ENCODE measurements at places on chromosomes 1 and 21. TPM values are rescaled to one million over a fixed set of nuclear protein-coding genes. Genes with fewer than 3 reads are reported as not detected.

MRPL24 gene
- total RNA-seq, result 44.9 TPM

LCE1E gene
- not detected for total RNA-seq

ATP1A4 gene
- 0.68 TPM for total RNA-seq

HAO2 gene
- 14.2 TPM for total RNA-seq

DSCAM gene
- 0.33 TPM for total RNA-seq

RGS7 gene
- total RNA-seq, result 1.1 TPM

MX2 gene
- 2.6 TPM for total RNA-seq

SLC5A9 gene
- total RNA-seq, result 20.9 TPM

F5 gene
- total RNA-seq, result 24.0 TPM

NHLH1 gene
- 0.13 TPM for total RNA-seq

ERO1B gene
- 5.8 TPM for total RNA-seq

DNA sequence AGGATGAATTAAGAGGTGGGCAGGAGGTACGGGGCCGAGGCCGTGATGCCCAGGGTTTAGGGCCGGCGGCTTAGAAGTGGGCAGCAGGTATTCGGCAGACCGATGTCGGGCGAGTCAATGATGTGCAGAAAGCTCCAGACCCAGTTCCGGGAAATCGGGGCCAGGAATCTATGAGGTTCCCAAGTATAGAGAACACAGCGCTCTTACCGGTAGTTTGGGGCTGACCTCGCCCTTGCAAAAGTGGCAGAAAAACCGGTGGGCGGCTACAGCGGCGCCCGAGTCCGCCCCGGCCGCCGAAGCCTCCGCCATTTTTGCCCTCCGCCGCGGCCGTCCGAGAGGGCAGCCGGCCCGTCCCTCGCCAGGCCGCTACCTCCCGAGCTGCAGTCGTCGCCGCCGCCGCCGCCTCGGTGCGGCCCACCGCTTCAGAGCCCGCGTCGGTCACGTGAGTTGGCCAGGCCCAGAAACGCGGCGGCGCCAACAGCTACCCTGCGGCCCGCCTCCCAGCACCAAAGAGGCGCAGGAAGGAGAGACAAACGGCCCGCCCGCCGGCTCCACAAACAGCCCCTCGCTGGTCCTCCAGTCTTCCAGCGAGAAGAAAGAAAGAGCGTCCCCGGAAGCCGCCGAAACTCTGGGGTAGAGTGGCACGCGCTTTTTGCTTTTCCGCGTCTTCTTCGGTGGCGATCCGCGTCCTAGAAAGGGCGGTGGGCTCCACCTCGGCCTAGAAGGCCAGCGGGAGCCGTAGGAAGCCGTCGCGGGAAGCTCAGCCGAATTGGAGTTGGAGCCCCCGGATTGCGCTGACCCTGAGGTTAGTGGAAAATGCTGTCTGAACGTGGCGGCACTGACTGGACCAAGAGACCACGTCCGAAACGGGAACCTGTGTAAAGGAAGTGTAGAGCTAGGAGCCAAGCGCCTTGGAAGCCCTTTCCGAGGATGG is at the start of the genes POLR3C and RNF115:
Gene POLR3C, plus strand, starts transcription at position 636 of the 934 bp plus-strand sequence. CDS start 1,577 bp downstream, outside the sequence.
Gene RNF115, minus strand, starts transcription at position 531 of the 934 bp plus-strand sequence. Its CDS starts 222 bp downstream, at position 309.
- DNase-seq, result peak; percentile 96

GRCh38 chr1:26978901-26979300 is 14.6 kb upstream of the TRNP1 start:
- DNase-seq, result no peak

DNA sequence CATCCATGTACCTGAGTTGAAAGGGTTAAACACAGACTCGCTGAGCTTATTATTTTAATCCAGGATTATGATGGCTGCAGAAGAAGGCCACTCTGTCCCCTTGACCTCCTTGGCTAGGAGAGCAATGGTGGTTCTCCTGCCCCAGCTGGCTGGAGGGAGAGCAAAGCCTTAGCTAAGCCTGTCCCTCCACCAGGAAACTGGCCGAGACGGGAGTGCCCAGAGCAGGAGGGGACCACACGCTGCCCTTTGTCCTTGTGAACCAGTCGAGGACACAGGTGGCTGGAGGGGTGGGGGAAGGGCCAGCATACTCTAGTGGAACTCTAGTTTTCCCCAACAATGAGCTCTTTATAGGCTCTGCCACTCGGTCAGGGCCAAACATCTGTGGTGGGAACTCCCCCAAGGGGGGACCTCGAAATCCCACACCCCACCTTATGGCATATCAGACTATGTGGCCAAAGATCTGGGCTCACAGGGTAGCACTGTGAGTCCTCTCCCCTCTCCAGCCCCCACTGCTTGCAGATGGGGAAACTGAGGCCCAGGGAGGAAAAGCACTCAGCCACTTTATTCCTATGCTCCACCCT is 12.9 kb downstream of the KIAA1614 start:
- peak; percentile 58 for DNase-seq

GRCh38 chr1:246537441-246537840 is 28.6 kb downstream of the TFB2M start:
- DNase-seq, result no peak

DNA sequence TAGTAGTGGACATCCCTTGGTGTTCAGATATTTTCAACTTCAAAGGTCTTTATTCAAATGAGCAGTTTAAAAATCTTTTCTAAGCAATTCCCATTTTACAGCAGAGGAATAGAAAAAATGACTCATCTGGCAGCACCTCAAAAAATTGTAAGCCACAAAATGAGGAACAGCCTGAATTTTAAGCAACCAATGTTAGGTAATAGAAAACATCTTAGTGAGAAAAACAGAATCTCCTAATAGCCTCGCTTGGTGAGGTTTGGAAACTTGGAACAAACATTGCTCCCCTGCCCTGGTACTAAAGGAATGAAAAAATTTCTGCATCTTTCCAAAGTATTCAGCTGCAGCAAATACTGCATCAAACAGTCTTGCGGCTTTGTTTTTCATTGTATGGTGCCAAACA is 264.4 kb downstream of the NTNG1 start:
- DNase-seq, result no peak

DNA sequence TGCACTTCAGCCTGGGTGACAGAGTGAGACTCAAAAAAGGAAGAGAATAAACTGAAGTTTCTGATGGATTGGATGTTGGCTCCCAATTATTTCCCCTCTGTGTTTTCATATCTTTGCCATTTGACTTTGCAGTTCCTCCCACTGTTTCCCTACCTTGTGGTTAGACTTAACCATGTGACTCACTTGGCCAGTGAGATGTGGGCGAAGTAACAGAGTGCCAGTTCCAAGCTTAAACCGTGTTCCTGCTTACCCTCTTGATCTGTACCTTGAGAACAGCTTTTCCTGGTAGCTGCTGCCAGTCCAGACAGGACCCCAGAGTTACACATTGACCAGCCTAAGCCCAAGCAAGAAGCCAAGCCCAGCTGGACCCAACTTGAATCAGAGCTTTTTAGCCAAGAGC is 323.4 kb downstream of the LTN1 start:
- DNase-seq, result no peak

GRCh38 chr1:116508984-116509980 is 61.5 kb downstream of the CD58 start:
- DNase-seq, result peak; percentile 63

DNA sequence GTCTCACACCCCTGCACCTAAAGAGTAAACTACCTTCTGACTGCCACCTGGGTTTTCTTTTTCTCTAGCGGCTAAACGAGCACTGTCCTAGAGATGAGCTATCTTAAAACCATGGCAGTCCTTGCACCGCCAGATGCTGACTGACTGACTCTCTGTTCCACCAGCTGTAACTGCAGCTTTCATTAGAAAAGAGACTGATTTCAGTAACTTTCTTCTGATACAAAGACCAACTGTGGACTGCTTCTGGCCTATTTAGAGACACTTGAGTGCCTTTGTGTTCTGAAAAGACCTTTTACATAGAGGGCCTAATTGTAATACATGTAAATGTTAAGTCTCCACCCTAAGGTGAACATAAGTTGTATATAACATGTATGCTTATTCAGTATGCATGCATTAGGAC is 152.5 kb downstream of the DISC1 start:
- DNase-seq, result no peak

GRCh38 chr1:178579562-178579961 is 66.7 kb downstream of the TEX35 start:
- no peak for DNase-seq

DNA sequence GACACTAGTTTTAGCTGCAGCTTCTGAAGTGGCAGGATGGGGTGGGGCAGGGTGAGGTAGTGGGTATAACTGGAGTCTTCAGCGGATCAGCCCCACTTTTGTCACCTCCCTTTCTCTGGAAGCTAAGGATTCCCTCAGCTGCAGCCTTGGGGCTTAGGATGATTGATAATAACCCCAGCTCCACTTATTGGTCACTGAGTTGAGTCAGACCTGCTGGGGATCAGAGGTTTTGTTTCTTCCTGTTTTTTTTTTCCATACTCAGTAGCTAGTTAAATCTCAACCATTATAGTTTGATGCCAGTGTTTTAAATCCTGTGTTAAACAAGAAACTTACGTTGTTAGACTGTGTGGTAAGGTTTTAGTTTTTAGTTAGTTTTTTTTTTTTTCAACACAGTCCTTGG is 57.2 kb downstream of the LAMC1 start:
- DNase-seq, result no peak

DNA sequence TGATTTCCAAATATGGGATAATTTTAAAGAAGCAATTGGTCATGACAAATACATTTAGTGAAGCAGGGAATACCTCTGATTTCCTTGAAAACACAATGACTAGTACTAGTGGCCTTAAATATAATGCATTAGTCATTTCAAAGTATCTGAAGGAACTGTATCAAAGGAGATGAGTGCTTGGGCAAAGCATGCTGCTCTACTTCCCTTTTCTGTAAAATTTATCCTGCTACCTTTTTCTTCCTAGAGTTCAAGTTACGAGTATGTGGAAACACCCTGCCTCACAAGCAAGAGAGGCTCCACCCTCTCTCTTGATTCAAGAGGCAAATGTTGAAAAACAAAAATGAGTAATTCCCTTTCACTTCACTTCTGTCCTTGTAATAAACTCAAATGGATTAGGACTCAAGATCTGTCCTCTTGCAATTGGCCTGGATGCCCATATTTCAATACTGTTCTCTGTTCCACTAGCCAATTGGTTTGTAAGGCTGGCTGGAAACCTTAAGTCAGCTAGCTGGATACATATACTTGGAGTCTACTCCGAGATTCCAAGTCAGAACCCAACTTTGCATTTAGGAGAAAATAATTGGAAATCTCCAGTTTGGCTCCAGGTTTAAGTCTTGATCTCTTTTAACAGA is 92.5 kb downstream of the CDC42BPA start:
- no peak for DNase-seq

DNA sequence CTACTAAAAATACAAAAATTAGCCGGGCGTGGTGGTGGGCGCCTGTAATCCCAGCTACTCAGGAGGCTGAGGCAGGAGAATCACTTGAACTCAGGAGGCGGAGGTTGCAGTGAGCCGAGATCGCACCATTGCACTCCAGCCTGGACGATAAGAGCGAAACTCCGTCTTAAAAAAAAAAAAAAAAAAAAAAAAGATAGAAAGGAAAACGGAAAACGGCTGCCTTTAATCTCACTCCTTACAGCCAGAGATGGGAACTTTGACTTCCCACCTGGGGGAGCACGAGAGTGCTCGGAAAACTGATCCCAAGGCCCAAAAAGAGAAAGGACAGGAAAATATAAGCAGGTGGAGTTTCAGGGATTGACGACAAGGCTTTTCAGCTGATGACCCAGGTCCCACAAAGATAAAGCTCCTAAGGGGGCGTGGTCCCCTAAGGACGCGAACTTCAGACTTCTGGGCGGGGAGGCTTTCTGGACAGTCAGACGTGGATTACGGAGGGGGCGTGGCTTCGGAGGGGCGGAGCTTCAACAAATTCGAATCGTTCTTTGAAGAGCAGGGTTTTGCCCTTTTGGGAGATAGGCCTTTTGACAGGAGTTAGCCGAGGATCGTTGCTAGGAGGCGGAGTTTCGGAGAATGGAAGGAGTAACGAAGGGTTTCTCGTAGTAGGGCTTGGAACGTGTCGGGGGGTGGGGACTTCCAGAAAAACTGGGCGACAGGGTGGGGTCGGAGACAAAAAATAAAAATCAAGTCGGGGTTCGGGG is 958 bp upstream of the CKS1B start:
- peak; percentile 99 for DNase-seq

DNA sequence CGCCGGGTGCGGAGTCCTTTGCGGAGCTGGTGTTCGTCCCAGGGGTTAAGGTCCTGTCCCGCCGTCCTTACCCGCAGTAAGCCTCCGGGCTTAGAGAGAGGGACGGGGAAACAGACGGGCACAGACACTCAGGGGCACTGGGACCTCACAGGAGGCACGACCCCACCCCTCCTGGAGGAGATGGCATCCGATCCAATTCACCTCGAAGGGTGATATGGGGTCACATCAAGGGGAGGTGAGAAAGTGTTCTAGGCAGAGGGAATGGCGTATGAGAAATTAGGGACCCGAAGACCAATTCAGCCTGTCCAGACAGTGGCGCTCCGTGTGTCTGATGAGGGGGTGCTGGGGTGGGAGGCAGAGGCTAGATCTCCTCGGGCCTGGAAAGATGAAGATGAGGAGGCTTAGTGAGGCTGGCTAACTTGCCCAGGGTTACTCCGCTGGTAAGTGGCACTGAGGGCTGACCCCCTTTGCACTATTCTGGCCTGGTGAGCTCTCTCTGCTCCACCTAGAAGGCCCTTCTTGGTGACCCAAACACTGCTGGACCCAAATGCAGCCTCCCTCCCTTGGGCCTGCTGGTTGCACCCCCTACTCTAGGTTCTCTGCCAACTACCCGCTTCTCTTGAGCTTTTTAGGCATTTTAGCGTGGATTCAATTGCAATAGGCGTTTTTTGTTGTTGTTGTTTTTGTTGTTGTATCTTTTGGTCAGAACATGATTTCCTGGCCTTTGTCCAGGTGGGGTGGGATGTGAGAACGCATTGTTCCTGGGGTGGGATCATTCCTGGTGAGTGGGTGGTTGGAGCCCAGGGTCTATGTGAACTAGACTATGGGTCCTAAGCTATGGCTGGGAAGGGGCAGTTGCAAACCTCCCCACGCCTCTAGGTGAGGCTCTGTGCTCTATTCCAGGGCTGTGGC is 12.3 kb downstream of the BTBD19 start:
- DNase-seq, result no peak

- DNase-seq, result peak; percentile 92
Observed at GRCh38 chr1:32886004-32886827, at the start of gene HPCA. Gene HPCA, plus strand, starts transcription at chr1:32886491. Its CDS starts 2,408 bp downstream, at chr1:32888899.

- DNase-seq, result no peak
Observed at GRCh38 chr1:77556045-77556444, 126.4 kb downstream of the ZZZ3 start.

- DNase-seq, result peak; percentile 94
Observed at GRCh38 chr1:25819491-25820246, at the start of gene MTFR1L. Gene MTFR1L, plus strand, starts transcription at chr1:25819954. Its CDS starts 3,151 bp downstream, at chr1:25823105.

GRCh38 chr1:108595507-108595906 is 35.6 kb downstream of the EEIG2 start:
- DNase-seq, result peak; percentile 62

Data from hepatocyte (in vitro differentiated cells).